ENCODE measurements at places on chromosomes 5 and 9.

GRCh38 chr5:6049662-6050061, 328.7 kb downstream of the MED10 start:
- no peak for DNase-seq

- DNase-seq: no peak
Measured at GRCh38 chr9:105396441-105396840, 51.4 kb upstream of the FSD1L start.

- no peak for DNase-seq
Measured at GRCh38 chr5:148806520-148806931, 19.9 kb upstream of the ADRB2 start.

DNA sequence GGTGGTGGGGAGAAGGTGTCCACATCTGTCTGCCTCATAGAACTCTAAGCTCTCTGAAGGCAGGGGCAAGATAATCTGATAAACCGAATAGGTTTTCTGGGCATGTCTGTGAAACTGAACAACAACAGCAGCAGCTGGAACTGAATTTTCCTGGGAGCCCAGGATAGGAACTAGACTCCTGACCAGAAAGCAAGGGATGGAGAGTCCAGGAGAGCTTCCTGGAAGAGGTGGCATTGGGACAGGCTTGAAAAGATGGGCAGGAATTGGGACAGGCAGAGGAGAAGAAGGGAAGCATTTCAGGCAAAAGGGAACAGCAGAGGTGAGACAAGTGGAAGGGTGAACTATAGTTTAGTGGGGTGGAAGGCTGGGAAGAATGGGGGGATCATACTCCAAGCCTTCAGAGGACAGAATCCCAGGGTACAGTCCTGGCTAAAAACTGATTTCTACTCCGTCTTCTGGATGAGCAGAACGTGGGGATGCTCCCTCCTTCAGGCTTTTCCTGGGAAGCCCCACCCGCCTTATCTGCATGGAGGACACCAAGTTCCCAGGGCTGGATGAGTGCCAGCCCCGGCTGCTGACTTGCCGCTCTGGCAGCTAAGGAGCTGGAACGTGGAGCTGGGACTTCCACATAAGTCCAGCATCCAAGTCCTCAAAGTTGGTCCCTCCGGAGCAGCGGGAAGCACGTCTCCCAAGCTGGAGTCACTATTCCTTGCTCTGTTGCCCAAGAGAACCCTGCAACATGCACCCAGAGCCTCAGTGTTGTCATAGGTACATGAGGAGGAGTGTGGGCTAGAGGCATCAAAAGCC, 13.9 kb upstream of the KIF12 start:
- DNase-seq: no peak

- no peak for DNase-seq
Measured at GRCh38 chr5:65440456-65440855, 41.3 kb downstream of the ADAMTS6 start.

- no peak for DNase-seq
Measured at GRCh38 chr5:19885040-19885824, 102.8 kb downstream of the CDH18 start.

DNA sequence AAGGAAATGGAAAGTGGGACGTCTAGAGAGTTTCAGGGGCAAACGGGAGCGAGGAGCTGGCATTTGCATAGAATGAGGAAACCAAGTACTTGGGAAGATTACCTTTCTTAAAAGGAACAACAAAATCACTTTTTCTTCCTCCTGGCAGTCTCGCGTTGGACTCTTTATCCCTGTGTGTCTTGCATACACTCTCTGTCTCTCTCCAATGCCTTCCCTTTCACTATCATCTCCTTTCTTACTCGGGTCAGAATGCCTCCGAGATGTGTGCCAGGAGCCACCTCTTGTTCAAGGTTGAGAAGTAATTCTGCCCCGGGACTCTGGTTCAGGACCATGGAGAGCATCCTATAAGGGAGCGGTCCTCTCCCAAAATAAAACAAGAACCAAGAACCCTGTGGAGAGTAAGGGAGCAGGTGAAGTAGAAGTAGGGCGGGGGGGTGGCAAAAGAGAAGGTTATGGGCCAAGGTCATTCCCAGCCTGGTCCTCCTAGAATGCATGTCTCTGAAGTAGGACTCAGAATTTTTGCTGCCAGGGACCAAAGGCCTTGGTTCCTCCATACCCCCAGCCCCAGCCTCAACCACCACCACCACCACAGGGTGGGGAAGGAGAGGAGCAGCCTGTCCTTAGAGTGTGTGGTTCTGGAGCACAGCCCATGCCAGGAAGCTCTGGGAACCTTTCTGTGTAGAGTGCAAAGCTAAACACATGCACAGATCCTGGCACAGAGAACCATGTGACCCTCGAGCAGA, 72.1 kb upstream of the ARAP3 start:
- peak; percentile 70 for DNase-seq

GRCh38 chr5:84249918-84250630, 134.6 kb downstream of the EDIL3 start:
- no peak for DNase-seq

Measured in HAP-1 (cell line).